CD4-positive, alpha-beta T cell treated with Interleukin-15 for 1 hour (primary cell): ENCODE measurements at places on chromosomes 5 and 9.

DNA sequence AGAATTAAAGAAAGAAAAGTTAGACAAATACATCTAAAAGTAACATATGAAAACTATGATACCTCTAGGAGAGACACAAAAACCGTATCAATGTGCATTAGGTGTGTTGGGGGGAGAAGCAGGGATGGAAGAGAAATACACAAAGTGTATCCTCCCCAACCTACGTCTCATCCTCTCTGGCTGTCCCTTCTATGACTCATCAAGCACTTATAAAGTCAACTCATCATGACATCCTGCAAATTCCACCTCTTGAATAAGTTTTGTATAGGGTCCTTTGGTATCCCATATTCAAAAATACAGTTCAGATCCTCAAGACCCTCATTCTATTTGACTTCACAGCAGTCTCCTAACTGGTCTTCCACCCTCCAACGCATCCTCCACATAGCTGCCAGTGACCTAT lies 917.6 kb upstream of the DMAC1 start:
- DNase-seq = no peak

- DNase-seq = no peak
Observed at GRCh38 chr5:131466171-131466766, 168.8 kb downstream of the RAPGEF6 start.

GRCh38 chr9:134531220-134531970 lies 110.2 kb upstream of the COL5A1 start:
- no peak for DNase-seq

GRCh38 chr5:15571618-15572017 lies 71.6 kb downstream of the FBXL7 start:
- no peak for DNase-seq

DNA sequence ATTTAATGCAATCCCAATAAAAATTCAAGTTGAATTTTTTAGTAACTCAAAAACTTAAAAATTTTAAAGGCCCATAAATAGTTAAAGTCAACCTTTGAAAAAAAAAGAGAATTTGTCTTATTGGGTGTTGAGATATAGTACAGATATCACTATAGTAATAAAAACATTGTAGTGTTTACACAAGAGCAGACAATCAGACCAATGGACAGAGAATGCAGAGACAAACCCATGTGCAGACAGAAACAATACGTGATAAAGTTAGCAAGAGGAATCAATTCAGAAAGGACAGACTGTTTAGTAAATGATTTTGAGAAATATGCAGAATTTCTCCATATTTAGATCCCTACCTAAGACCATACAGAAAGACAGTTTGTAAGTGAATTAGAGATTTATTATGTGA lies 33.9 kb downstream of the GOLGA1 start:
- DNase-seq = no peak

- no peak for DNase-seq
Observed at GRCh38 chr9:126531591-126531990, 82.1 kb upstream of the LMX1B start.

DNA sequence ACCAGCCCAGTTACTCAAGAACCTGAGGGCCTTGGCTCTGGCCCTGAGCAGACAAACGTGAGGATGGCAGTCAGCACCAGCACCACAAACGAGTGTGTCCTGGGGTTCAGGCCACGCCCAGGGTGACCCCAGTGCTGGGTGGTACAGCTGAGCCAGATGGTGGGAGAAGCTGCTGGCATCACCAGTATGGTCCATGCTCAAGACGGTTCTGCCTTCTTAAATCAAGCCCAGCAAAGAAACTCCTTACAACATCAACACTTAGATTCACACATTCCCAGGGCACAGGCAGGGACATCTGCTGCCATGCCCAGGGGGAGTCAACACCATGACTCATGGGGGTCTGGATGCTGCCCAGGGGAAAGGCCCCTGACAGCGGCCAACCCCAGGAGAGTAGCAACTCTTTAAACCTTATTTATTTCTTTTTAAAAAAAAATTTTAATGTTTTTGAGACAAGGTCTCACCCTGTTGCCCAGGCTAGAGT lies 31.3 kb downstream of the IPPK start:
- DNase-seq = no peak

GRCh38 chr5:10538789-10539686 lies 24.8 kb upstream of the ANKRD33B start:
- no peak for DNase-seq

DNA sequence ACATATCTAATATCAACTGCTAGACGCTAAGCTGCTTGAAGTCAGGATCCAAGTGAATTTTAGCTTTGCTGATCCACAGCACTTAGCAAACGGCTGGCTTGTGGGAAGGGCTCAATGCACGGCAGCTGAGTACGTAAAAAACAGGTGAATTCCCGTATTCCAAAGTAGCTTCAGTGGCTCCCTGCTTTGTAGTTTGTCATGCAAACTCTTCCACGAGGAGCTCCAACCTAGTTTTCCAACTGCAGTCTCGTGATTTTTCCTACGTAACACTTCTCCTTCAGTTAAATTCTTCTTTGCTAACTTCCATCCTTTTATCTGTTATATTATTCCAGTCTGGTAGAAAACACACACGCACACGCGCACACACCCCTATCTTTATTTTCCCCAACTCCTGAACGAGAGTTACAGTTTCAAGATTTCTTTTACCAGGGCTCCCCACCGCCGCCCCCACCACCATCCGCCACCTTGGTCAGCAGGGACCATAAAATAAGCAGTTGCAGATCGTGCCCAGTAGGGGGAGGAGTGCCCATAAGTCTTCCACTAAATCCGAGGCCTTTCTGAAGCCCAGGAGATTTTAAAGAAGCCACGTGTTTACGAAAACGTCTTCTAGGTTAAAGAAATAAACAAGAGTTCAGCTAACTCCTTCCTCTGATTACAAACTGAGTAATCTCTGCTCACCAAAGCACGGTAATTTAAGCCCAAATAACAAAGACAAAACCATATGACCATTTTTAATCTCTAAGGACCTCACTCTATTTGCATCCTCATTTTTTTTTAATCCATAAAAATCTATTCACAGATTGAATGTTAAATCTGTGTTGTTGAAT lies 34.8 kb upstream of the TRIO start:
- peak; percentile 57 for DNase-seq

DNA sequence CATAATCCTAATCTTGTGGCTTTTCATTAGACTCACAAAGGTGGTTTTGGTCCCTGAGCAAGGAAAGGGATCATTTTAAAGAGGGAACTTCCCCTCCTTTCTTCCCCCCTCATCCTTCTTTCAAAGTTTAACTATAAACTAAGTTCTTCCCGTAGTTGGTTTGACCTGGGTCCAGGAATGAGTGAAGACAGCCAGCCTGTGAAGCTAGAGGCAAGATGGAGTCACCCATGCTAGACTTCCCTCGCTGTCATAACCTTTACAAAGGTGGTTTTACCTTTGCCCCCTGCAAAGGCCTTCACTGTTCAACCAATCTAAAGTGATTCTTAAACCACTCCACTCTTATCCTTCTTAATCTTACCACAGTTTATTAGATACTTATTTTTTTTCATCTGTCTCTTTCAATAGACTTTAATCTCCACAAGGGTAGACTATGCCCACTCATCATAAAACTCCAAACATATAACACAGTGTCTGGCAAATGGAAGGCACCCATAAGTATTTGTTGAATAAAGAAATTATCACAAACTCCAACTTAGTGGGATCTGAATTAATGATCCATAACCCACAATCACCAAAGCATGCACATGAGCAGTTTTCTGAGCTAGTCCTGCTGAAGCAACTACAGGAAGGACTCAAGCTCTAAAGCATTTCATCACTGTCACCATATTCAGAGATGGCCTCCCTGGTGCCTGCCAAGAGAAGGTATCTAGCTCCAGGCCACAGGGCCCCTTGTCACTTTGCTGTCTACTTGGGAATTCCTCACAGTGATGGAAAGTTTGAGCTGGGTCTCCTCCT lies 369.0 kb downstream of the SPOCK1 start:
- DNase-seq = no peak

DNA sequence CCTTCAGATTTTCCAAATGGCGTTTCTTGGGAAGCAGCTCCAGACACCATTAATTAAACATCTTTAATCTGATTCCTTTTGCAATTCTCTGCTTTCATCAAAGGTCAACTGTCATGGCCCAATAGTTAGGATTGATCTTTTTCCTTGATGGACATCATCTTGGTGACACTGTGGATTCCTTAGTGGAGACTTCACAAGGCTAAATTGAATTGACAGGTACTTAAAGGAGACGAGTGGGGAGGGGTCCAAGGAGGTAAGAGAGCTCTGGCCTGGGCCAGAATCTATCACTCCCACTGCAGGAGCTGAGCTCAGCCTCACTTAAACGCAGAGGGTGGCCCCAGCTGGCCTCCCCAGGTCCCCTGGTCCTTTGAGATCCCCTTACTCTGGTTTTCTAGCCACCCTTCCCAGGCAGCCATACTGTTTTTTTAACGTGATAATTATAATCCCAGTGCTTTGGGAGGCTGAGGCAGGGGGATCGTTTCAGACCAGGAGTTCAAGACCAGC lies 9.9 kb upstream of the HMCN2 start:
- DNase-seq = no peak

DNA sequence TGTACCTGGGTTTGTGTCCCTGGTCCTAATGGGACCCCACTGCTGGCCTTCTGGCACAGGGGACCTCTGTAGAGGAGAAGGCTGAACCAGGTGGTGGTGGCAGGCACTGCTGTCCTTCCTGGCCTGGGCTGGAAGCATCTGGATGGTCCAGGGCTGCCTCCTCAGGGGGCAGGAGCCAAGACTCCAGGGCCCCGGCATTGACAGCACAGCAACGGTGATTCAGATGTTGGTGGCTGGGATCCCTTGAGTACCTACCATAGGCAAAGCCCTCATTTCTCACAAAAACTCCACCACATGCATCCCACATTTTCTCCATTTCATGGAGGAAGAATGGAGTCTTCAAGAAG lies 15.0 kb downstream of the FGD3 start:
- no peak for DNase-seq

GRCh38 chr5:7419846-7420245 lies 23.9 kb downstream of the ADCY2 start:
- DNase-seq = no peak

- no peak for DNase-seq
Observed at GRCh38 chr5:53262348-53262970, 152.9 kb upstream of the MOCS2 start.

- peak; percentile 36 for DNase-seq
Observed at GRCh38 chr9:93037476-93037971, 21.0 kb upstream of the SUSD3 start.

GRCh38 chr5:117551236-117551635 lies 976.6 kb upstream of the SEMA6A start:
- no peak for DNase-seq

- no peak for DNase-seq
Observed at GRCh38 chr5:33557605-33558004, 116.8 kb downstream of the TARS1 start.

DNA sequence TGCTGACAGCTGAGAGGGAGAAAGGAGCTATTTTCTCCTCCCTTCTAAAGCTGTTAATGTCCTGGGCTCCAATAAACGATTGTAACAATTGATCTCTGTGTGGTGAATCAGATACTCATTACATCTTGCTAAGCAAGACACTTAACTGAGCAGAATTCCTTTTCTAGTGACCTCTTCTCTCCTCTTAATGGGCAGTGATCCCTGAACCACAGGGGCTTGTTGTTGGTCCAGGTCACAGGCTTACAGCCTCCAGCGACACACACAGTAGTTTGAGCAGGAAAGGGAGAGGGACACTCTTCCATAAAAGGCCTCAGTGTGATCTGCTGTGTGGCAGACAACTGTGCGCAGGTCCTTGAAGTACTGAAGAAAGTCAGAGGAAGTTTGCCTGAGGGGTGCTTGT lies 58.5 kb upstream of the MYO10 start:
- DNase-seq = no peak

DNA sequence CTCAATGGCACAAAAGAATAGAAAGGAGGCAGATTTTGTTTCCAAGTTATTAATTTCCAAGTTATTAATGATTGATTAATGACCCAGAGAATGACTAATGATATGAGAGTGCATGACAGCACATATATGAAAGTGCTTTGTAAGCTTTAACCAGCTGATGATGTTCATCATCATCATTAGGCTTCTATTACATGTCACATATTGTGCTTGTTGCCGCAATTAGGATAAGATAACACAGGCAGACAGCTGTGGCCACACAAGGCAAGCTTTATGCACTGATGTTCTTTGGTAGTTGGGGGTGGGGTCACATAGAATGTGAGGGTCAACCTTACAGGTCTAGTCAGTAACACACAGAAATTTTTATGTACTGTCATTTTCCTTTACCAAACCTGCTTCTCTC lies 219.7 kb downstream of the TRPM3 start:
- DNase-seq = no peak

- DNase-seq = no peak
Observed at GRCh38 chr5:134273642-134274395, 47.9 kb upstream of the PPP2CA start.

DNA sequence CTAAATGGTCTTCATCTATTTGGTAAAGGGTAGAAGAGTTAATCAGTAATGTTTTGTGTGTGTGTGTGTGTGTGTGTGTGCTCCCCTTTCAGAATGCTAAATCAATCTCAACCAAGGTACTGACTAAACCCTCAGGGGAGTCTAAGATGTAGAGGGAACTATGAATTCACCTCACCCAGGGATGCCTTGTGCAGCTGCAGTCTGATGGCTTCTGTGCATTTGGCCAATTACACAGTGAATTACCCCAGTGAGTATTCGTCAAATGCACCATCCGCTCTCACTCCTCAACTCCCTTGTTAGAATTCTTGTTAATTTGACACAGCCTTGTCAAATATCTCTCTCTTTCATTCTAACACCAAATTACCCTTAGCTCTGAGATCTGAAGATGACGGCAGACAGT lies 234.6 kb downstream of the GABRB2 start:
- DNase-seq = no peak

GRCh38 chr5:107979291-107979690 lies 308.6 kb upstream of the EFNA5 start:
- DNase-seq = no peak

GRCh38 chr5:84301535-84301934 lies 83.1 kb downstream of the EDIL3 start:
- DNase-seq = no peak

DNA sequence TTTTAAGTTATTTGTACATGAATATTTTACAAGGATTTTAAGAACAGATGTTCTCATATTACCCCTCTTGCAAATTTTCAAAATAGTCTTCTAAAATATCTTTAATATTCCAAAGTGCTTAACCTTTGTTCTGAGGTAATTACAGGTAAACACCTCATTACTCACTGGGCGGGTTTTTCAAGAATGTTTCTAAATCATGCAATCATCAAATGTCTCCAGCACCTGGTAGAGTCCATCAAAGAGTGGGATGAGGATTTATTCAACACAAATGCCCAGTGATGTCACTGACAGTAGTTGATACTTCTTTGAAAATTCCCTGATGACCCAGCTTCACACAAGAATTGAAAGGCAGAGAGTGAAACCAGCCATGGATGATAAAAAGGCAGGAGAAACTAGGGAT lies 114.4 kb downstream of the SEC61B start:
- no peak for DNase-seq

DNA sequence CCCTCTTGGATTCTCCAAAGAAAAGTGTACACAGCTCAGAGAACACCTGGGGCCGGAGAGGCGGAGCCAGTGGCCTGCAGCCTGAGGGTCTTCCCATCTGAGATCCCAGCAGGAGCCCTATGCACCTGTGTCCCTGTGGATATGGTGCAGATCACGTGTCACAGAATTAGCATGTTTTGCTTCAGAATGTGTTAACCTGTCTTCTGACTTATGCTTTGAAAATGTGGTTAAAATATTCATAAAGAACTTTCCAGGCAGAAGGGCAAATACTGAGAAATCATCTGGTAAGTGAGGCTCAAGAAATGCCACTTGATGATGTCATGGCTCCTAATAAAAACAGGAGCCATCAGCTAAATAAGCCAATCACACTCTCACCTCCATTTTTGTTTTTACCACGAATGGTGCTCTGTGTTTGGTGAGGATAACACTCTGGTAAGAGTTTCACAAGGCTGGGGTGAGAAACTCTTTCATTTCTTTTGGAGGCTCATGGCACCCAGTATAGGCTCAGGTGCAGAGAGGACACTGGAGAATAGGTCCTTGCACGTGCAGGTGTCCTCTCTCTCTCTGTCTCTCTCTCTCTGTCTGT lies 279.8 kb downstream of the FSTL4 start:
- DNase-seq = no peak
